ENCODE measurements at places on chromosomes 2 and 18. TPM values are rescaled to one million over a fixed set of nuclear protein-coding genes. Genes with fewer than 3 reads are reported as not detected.

- no peaks in the 10 kb centered on the region for H3K36me3 ChIP-seq
- H3K27me3 ChIP-seq: peaks cover 16% of the 10 kb centered on the region
- no peak overlapping the region for H3K4me3 ChIP-seq
- no peak overlapping the region for H3K27ac ChIP-seq
- DNase-seq: no peak
Observed at GRCh38 chr18:37564711-37565100, 892 bp downstream of the CELF4 start.

- no peak overlapping the region for H3K27ac ChIP-seq
- DNase-seq: no peak
- no peaks in the 10 kb centered on the region for H3K27me3 ChIP-seq
- H3K4me3 ChIP-seq: no peak overlapping the region
- no peaks in the 10 kb centered on the region for H3K4me1 ChIP-seq
Observed at GRCh38 chr2:116580209-116580608, 1234.3 kb upstream of the DDX18 start.

DNA sequence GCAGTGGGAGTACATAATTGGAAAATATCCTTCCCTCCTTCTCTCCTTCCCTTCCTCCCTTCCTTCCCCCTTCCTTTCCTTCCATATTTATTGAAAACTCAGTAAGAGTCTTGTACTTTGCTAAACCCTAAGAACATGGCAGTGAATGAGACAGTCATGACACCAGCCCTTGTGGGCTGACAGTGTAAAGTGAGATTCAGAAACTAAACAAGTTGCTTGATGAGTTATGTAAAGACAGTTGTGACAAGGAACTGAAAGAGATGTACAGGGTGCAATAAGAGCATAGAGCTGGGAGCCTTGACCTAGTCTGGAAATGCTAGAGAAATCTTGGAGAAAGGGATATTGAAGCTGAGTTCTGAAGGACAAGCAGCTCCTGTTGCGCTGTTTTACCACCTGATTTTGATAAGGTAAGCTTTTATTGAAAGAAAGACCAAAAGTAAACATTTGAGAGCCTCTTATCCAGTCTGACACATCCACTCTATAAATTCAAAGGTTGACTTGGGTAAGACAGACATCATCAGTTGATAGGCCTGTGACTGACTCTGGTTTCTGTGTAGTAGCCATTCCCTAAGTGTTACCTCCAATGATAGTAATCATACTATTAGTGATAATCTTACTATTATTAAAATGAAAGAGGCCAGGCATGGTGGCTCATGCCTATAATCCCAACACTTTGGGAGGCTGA, 66.5 kb upstream of the SKOR2 start:
- no peaks in the 10 kb centered on the region for H3K4me1 ChIP-seq
- H3K4me3 ChIP-seq: no peak overlapping the region
- no peaks in the 10 kb centered on the region for H3K27me3 ChIP-seq
- H3K36me3 ChIP-seq: no peaks in the 10 kb centered on the region

GRCh38 chr18:23645568-23646175, 17.0 kb downstream of the ANKRD29 start:
- H3K4me3 ChIP-seq: no peak overlapping the region
- H3K27me3 ChIP-seq: peaks cover 2% of the 10 kb centered on the region

- H3K27ac ChIP-seq: peak overlapping the region; percentile 48
- no peak for DNase-seq
- H3K27me3 ChIP-seq: peaks cover 7% of the 10 kb centered on the region
- peaks cover 58% of the 10 kb centered on the region for H3K36me3 ChIP-seq
- peaks cover 84% of the 10 kb centered on the region for H3K4me1 ChIP-seq
Observed at GRCh38 chr2:85324639-85325465, 2.9 kb downstream of the TGOLN2 start.

DNA sequence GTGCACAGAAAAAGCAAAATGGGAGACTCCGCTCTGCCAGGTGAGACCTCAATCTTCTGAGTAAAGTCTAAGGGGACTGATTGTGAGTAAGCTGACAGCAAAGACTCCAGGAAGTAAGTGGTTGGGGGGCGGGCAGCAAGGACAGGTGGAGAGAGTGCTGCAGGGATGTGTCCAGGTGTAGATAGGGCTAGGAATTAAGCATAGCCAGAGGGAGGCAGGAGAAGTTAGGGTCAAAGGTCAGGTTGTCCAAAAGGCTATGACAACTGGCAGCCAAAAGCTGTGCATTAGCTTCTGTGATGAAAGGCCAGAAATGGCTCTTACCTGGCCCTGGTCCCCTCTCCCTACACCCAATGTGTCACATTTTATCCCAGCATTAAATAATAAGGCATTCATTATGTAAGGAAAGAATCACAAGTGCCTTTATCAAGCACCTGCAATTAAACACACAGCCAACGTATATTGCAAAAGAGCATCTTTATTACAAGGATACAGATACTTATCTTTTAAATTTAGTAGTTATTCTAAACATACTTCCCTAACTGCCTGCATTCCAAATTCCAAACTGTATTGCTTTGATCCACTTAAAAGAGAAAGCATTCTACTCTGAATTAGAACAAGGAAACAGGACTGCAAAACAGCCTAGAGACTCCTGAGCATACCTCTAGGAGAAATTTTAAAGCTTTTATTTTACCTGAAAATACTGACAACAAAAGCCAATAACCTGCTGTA, 247.9 kb downstream of the IRS1 start:
- H3K4me3 ChIP-seq: no peak overlapping the region
- DNase-seq: no peak
- no peak overlapping the region for H3K27ac ChIP-seq
- no peaks in the 10 kb centered on the region for H3K4me1 ChIP-seq

GRCh38 chr2:118492335-118492734, 355.1 kb downstream of the EN1 start:
- no peaks in the 10 kb centered on the region for H3K36me3 ChIP-seq
- DNase-seq: no peak
- no peak overlapping the region for H3K27ac ChIP-seq
- no peaks in the 10 kb centered on the region for H3K4me1 ChIP-seq
- no peak overlapping the region for H3K4me3 ChIP-seq

DNA sequence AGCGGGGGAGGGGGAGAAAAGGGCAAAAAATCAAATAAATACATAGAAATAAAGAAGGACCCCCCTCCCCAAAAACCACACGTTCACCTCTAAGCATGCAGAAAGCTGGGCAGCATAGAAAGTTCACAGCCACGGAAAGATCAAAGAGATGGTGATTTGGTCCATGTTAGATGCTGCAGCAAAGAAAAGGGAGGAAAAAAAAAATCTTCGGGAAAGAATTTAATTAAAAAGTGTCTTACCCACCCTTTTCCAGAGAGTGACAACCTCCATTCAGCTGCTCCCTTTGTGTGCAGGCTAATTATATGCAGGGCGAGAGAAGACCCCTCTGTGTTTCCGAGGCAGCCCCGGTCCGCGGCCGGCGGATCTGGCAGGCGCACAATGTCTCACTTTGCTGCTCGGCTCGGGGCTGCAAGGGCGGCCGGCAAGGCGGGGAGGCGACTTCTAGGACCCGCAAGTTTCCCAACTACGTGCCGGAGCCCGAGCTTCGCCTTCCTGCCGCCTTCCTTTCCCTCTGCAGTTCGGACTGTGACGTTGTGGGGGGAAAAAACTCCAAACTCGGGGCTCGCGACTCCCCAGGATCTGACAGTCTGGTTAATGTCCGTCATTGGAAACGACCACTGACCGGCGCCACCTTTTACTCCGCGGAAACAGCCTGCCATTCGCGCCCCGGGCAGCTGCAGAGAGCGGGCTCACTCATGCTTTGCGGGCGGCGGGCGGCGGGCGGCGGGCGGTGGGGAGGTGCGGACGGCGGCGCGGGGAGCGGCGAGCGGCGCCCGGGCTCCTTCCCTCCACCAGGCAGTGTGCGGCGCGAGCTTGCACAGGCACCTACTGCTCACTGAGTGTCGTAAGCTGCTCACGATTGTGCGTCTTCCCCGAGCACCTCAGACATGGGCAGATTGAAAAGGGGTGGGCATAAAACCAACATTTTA, at the start of gene LRRTM1:
Gene LRRTM1, minus strand, starts transcription at position 844 of the 929 bp plus-strand sequence. CDS start 933 bp downstream, outside the sequence.
- peaks cover 11% of the 10 kb centered on the region for H3K27me3 ChIP-seq
- no peaks in the 10 kb centered on the region for H3K4me1 ChIP-seq
- peaks cover 3% of the 10 kb centered on the region for H3K36me3 ChIP-seq
- no peak within 1 kb of the TSS for H3K4me3 ChIP-seq
- no peak for DNase-seq

DNA sequence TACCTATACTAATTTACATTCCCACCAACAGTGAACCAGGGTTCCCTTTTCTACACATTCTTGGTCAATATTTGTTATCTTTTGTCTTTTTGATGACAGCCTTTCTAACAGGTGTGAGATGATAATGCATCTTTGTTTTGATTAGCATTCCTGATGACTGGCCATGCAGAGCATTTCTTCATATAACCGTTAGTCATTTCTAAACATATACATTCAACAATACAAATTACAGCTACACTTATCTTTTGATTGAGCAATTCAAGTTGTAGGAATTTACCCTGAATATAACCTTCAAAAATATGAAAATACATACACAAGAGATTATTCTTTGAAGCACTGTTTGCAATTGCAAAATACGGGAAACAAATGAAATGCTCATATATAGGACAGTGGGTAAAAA, 94.9 kb downstream of the TMEM131 start:
- H3K27me3 ChIP-seq: peaks cover 2% of the 10 kb centered on the region
- no peak overlapping the region for H3K4me3 ChIP-seq

GRCh38 chr2:199458806-199459285, 1.1 kb upstream of the SATB2 start:
- peak overlapping the region; percentile 69 for H3K4me3 ChIP-seq
- peak; percentile 53 for DNase-seq
- no peak overlapping the region for H3K27ac ChIP-seq

GRCh38 chr2:190267302-190267701, 52.3 kb downstream of the HIBCH start:
- peaks cover 9% of the 10 kb centered on the region for H3K4me1 ChIP-seq
- H3K27me3 ChIP-seq: no peaks in the 10 kb centered on the region

DNA sequence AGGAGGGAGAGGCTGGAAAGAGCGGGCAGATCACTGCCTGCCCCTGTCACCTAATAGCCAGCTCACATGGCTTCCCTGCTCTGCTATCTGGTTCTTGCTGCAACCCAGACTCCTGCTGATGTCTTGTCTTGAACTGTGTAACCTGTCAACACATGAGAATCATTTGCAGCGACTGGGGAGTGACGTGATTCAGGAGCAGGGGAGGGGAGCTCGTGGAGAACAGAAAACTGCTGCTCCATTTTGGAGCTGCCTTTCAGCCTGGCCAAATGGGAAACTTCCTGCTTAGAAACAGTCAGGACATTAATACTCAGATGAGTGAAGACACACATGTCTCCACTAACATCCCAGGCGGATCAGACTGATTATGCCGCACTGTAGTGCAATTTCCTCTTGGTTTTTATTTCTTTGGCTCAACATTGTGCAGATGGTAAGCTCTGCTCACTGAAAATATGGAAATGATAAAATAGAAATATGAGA, 38.1 kb downstream of the RPL37A start:
- peaks cover 24% of the 10 kb centered on the region for H3K4me1 ChIP-seq
- H3K27me3 ChIP-seq: peaks cover 3% of the 10 kb centered on the region
- no peak for DNase-seq
- peaks cover 5% of the 10 kb centered on the region for H3K36me3 ChIP-seq
- no peak overlapping the region for H3K27ac ChIP-seq
- no peak overlapping the region for H3K4me3 ChIP-seq

DNA sequence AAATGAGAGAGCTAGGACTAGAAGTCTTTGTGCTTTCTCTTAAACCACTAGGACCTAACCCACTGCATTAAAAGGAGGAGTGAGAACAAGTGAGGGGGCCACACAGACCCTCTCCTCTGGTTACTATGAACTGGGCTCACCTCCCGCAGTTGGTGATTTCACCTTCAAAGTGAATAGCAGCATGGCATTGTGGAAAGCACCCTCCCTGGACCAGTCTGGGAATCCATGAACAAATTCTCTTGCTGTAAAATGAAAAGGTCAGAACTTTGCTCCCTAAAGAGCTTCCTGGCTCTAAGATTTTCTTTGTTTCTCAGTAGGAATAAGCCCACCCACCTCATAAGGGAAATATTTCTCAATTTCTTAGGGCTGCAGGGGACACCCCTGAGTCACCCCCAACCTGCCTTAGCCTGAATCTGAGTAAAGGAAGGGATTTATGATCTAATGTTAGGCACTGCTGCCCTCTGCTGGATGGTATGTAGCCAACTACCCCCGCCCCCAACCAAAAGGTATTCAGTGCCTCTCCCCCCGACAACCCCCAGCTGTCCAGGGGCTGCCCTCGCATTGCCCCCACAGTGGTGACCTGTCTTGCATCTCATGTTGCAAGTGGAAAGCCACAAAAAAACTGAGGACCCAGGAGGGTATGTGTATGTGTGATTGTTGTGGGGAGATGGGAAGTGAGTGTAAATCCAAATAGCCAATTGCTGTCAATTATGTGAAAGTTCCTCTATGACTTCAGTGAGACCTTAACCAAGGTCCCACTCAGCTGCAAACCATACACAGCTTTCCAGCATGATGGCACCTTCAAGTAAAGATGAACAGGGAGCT, 230.9 kb upstream of the SLC14A2 start:
- H3K27ac ChIP-seq: no peak overlapping the region
- DNase-seq: peak; percentile 44
- H3K4me3 ChIP-seq: no peak overlapping the region

- H3K27me3 ChIP-seq: no peaks in the 10 kb centered on the region
- H3K4me3 ChIP-seq: no peak overlapping the region
- H3K27ac ChIP-seq: no peak overlapping the region
- H3K36me3 ChIP-seq: no peaks in the 10 kb centered on the region
- H3K4me1 ChIP-seq: no peaks in the 10 kb centered on the region
Observed at GRCh38 chr2:71244302-71244660, 17.4 kb upstream of the PAIP2B start.

- no peak for DNase-seq
- peaks cover 38% of the 10 kb centered on the region for H3K27me3 ChIP-seq
- H3K27ac ChIP-seq: peak overlapping the region; percentile 92
- H3K4me1 ChIP-seq: peaks cover 77% of the 10 kb centered on the region
- peaks cover 58% of the 10 kb centered on the region for H3K36me3 ChIP-seq
Observed at GRCh38 chr2:85695121-85695520, 963 bp downstream of the GNLY start.

GRCh38 chr2:95359501-95359930, 43.0 kb upstream of the FAHD2A start:
- no peaks in the 10 kb centered on the region for H3K4me1 ChIP-seq
- H3K27ac ChIP-seq: no peak overlapping the region
- no peaks in the 10 kb centered on the region for H3K36me3 ChIP-seq
- peaks cover 2% of the 10 kb centered on the region for H3K27me3 ChIP-seq

GRCh38 chr2:209918251-209918650, 84.2 kb upstream of the RPE start:
- H3K27ac ChIP-seq: no peak overlapping the region
- DNase-seq: no peak
- peaks cover 6% of the 10 kb centered on the region for H3K27me3 ChIP-seq

The STPG4 gene
- 0.24 TPM for polyA plus RNA-seq

The IL1F10 gene
- polyA plus RNA-seq: not detected

The B4GALT6 gene
- polyA plus RNA-seq: 0.83 TPM

The GPR45 gene
- not detected for polyA plus RNA-seq

The GBX2 gene
- polyA plus RNA-seq: not detected

The CLIP4 gene
- polyA plus RNA-seq: 20.5 TPM

The REG3A gene
- polyA plus RNA-seq: not detected

The SNTG2 gene
- not detected for polyA plus RNA-seq

The RBM44 gene
- 0.08 TPM for polyA plus RNA-seq

Measured in immature natural killer cell (primary cell).